ENCODE measurements at places on chromosomes 5 and 9.
A peak's percentile ranks its signal among the peaks of the same experiment; 100 is the strongest.

- DNase-seq: no peak
Observed at GRCh38 chr9:73050887-73051550, 98.2 kb upstream of the ALDH1A1 start.

- no peak for DNase-seq
Observed at GRCh38 chr9:99021512-99021911, 77.8 kb downstream of the COL15A1 start.

GRCh38 chr9:137048655-137049543, 2.9 kb upstream of the NPDC1 start:
- no peak for DNase-seq

GRCh38 chr5:75623846-75624245, 12.6 kb downstream of the ANKDD1B start:
- DNase-seq: peak; percentile 71

- no peak for DNase-seq
Observed at GRCh38 chr5:20832204-20833080, 844.4 kb upstream of the CDH18 start.

- no peak for DNase-seq
Observed at GRCh38 chr5:127396490-127397155, 106.0 kb downstream of the MEGF10 start.

- DNase-seq: peak; percentile 68
Observed at GRCh38 chr9:15416880-15417279, 5.8 kb upstream of the SNAPC3 start.

DNA sequence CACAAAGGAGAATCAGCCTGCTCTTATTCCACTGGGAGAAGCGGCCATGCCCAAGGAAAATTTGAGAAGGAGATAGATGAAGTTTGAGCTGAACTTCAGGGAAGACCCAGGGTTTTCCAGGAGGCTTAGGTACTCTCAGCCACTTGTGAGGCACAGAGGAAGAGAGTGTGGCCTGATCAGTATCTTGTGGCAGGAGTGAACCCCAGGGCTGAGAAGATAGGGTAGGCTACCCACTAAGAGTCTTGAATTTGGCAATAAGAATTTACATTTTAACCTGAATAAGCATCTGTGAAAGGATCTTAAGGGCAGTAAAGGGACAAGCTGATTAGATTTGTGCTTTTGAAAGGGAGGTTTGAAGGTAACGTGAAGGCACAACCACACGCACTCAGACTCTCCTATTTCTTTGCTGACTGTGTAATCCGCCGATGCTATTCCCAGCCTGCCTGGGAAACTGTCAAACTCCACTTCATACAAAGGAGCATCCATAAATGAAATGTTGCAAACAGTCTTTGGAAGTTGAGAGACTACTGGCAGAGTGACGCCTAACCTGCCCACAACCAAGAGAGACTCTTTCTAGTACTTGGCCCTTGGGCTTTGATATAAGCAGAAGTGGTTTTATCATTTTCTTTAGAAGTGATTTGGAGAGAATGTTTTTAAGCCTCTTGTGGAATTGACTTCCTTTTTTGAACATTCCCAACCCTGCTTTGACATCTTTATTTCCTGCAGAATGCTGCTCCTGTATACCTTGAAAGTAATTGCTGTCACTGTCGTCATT, 108.2 kb upstream of the VCAN start:
- DNase-seq: no peak

GRCh38 chr5:119031011-119031886, 39.6 kb upstream of the DMXL1 start:
- no peak for DNase-seq

DNA sequence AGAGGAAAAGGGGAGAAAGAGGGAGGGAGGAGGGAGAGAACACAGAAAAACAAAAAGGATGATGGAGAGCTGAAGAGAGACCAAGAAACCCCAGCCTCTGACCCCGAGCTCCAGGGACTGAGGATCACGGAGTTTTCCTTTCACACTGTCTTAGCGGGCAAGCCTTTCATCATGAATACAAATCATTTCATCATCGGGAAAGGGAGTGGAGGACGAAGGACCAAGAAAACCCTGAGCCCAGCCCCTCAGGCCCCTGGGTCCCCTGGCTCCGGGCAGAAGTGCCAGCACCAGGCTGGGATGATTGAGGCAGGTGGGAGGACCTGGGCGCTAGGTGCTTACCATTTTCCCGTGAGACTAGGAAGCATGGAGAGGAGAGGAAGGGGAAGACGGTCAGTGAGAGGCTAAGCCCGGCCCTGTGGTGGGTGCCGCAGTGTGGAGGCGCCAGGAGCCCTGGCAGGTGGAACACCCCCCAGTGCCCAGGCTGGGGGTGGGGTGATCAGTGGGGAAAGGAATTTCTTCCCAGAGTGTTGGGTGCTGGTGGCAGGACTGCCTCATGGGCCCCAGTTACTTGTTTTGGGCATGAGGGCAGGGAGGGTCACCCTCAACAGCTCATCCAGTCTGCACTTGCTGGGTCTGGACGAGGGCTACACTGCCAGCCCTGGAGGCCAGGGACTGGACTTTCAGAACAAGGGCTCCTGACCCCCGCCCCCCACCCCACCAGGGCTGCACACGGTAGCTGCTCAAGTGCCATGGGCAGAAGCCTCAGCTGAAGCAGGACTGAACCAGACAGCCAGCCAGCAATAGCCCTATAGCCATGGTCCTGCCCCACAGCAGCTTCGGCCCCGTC, 49.0 kb upstream of the SARDH start:
- DNase-seq: no peak

DNA sequence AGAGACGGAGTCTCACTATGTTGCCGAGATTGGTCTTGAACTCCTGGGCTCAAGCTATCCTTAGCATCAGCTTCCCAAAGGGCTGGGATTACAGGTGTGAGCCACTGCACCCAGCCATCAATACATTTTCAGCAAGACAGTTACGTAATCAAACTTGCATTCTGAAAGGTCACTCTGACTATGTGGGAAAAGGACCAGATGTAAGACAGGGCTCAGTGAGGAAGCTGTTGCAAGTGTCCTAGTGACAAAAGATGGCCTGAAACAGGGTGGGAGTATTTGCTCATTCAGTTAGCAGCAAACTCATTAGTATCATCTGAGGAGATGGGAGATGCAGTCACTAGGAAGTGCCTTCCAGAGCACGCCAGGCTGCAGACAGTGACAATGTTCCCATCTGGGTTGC, 16.9 kb downstream of the MED27 start:
- DNase-seq: no peak

Measured in iris pigment epithelial cell (primary cell).